Mesothelial cell of epicardium (in vitro differentiated cells): ENCODE measurements at places on chromosomes 7 and 10.
A peak's percentile ranks its signal among the peaks of the same experiment; 100 is the strongest.

- DNase-seq: no peak
- H3K27me3 ChIP-seq: peaks cover 71% of the 10 kb centered on the region
Measured at GRCh38 chr7:33906697-33907096, 1.4 kb downstream of the BMPER start.

- no peak for DNase-seq
- H3K36me3 ChIP-seq: no peaks in the 10 kb centered on the region
- H3K4me1 ChIP-seq: peaks cover 12% of the 10 kb centered on the region
Measured at GRCh38 chr7:114629762-114630161, 215.1 kb downstream of the FOXP2 start.

GRCh38 chr10:125084614-125085257 is 75.6 kb downstream of the CTBP2 start:
- H3K27me3 ChIP-seq: no peaks in the 10 kb centered on the region
- peaks cover 32% of the 10 kb centered on the region for H3K4me1 ChIP-seq
- H3K4me3 ChIP-seq: no peak overlapping the region
- DNase-seq: no peak
- H3K36me3 ChIP-seq: peaks cover 26% of the 10 kb centered on the region
- peak overlapping the region; percentile 84 for H3K27ac ChIP-seq

- peaks cover 39% of the 10 kb centered on the region for H3K4me1 ChIP-seq
- H3K27me3 ChIP-seq: peaks cover 7% of the 10 kb centered on the region
- no peak overlapping the region for H3K4me3 ChIP-seq
- peak overlapping the region; percentile 67 for H3K27ac ChIP-seq
- no peaks in the 10 kb centered on the region for H3K36me3 ChIP-seq
Measured at GRCh38 chr7:121005996-121006584, 17.6 kb downstream of the CPED1 start.

DNA sequence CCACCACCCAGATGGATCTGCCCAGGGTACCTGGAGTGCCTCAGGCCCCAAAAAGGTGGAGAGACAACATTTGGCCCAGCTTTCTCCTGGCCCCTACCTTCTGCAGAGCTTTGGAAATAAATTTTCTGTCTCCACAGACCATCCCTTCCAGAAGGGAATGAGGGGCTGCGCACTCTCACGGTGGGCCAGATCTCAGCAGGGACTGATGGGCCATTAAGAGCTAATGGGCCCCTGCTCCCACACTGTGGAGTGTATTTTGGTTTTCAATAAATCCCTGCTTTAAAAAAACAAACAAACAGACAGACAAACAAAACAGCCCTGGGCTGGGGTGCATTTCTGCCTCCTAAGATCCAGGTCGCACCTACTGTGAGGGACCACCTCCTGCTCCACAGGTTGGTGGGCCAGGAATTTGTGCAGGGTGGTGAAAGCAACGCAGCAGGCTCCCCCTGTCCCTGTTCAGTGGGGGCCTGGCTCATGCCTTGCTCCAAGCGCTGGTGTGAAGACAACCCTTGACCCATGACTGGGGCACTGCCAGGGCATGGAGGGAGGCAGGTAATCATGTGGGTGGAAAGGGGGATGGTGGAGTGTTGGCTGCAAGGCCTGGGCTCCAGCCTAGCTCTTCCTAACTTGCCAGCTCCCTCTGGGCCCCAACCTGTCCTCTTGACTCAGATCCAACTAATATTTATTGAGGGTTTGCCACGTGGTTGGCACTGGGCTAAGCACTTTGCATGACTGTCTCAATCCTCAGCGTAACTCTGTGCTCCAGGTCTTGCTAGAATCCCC is 88.5 kb downstream of the COL13A1 start:
- H3K36me3 ChIP-seq: no peaks in the 10 kb centered on the region
- no peak overlapping the region for H3K27ac ChIP-seq

- no peaks in the 10 kb centered on the region for H3K36me3 ChIP-seq
- H3K27me3 ChIP-seq: no peaks in the 10 kb centered on the region
- no peak for DNase-seq
- H3K4me3 ChIP-seq: no peak overlapping the region
- no peak overlapping the region for H3K27ac ChIP-seq
Measured at GRCh38 chr10:70295321-70295720, 11.5 kb upstream of the NPFFR1 start.

GRCh38 chr10:52573347-52573746 is 199.2 kb downstream of the MBL2 start:
- H3K27me3 ChIP-seq: peaks cover 10% of the 10 kb centered on the region
- peaks cover 18% of the 10 kb centered on the region for H3K4me1 ChIP-seq
- no peak overlapping the region for H3K4me3 ChIP-seq
- H3K36me3 ChIP-seq: no peaks in the 10 kb centered on the region

DNA sequence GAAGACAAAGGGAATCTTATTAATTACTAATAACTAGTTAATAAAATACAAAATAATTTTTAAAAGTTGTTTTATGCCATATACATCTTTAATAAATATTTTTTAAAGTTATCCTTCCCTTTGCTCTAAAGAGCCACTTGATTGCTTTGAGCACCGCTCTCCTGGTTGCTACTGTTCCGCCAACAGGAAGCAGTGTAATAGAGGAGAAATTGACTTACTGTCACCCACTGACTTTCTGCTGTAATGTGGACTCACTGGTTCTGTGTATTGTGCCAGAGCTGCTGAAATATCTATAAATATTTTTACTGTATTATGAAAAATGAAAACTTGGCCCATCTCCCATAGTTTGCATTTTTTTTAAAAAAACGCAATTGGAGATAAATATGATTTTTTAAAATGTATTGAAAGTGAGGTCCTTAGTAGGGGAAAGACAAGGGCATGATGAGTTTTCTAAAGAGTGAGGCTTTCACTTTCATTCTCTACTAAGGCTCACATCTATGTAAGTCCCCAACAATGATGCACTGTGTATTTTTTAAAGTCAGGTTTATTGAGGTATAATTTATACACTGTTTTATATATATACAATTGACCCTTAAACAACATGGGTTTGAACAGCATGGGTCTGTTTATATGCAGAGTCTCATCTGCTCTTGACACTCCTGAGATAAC is 100.5 kb downstream of the NPY start:
- H3K27me3 ChIP-seq: no peaks in the 10 kb centered on the region
- H3K4me3 ChIP-seq: no peak overlapping the region
- no peaks in the 10 kb centered on the region for H3K4me1 ChIP-seq

- no peaks in the 10 kb centered on the region for H3K27me3 ChIP-seq
- DNase-seq: no peak
- no peak overlapping the region for H3K4me3 ChIP-seq
- H3K36me3 ChIP-seq: peaks cover 11% of the 10 kb centered on the region
Measured at GRCh38 chr7:6478186-6478585, 30.4 kb upstream of the DAGLB start.

DNA sequence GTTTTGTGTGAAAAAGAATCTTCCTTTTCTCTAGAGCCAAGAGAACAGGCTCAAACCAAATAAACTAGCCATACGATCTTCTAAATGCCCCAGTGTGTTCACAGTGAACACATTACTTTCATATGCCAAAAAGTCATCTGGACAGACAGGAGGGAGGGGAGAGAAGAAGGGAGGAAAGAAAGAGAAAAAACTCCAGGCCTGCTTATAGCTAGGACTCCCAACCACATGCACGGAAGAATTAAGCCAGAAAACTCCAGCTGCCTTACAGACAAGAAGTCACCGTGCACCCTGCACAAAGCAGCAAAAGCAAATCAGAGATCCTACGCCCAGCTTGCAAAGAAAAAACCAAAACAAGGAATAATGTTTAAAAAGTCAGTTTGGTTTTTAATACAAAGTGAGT is 34.3 kb downstream of the SNX8 start:
- H3K4me3 ChIP-seq: no peak overlapping the region
- H3K27ac ChIP-seq: peak overlapping the region; percentile 92
- no peak for DNase-seq
- no peaks in the 10 kb centered on the region for H3K27me3 ChIP-seq
- H3K36me3 ChIP-seq: peaks cover 10% of the 10 kb centered on the region

- H3K27me3 ChIP-seq: no peaks in the 10 kb centered on the region
- H3K27ac ChIP-seq: no peak overlapping the region
- peaks cover 7% of the 10 kb centered on the region for H3K36me3 ChIP-seq
- H3K4me1 ChIP-seq: peaks cover 9% of the 10 kb centered on the region
Measured at GRCh38 chr7:149866139-149866778, 7.5 kb upstream of the ATP6V0E2 start.

DNA sequence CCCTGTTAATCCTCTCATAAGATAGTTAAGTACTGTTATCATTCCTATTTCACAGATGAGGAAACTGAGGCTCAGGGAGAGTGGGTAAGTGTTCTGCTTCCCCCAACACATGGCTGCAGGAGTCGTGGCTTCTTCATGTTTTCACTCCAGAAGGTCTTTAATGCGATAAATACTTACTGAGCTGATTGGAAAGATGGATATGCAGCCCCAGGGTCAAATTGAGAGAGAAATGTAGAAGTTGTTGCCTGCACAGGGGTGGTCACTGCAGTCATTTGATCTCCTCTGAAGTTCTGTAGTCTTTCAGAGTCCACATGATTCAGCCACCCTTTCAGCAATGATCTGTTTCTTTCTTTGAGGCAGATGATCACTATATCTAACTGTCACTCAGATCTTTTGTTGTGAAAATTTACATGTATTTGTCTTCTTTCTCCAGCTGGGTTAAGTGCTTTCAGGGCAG is 29.3 kb downstream of the CRCP start:
- H3K27ac ChIP-seq: no peak overlapping the region
- H3K4me3 ChIP-seq: no peak overlapping the region
- H3K36me3 ChIP-seq: peaks cover 38% of the 10 kb centered on the region
- DNase-seq: no peak

GRCh38 chr10:62728479-62728878 is 76.0 kb upstream of the ADO start:
- no peak for DNase-seq
- no peaks in the 10 kb centered on the region for H3K36me3 ChIP-seq
- H3K4me3 ChIP-seq: no peak overlapping the region
- H3K27me3 ChIP-seq: peaks cover 68% of the 10 kb centered on the region
- no peak overlapping the region for H3K27ac ChIP-seq
- H3K4me1 ChIP-seq: no peaks in the 10 kb centered on the region

DNA sequence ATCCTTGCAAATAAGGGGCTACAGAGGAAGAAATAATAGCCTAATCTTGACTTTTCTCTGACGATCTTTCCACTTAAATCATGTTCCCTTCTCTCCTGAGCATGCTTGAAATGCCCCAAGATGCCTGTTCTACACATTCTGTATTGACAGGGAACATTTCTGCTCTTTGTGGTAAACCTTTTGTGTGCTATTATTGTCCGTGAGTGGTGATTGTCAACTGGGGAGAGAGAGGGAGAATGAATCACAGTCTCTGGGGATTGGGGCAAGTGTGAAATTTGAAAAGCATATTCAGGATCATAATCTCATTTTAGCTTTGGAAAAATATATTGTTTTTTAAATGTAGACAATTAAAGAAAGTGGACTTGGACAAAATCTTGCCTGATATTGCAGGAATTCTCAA is 20.6 kb downstream of the UBTD1 start:
- DNase-seq: no peak
- no peaks in the 10 kb centered on the region for H3K36me3 ChIP-seq
- H3K27me3 ChIP-seq: no peaks in the 10 kb centered on the region
- peaks cover 4% of the 10 kb centered on the region for H3K4me1 ChIP-seq
- no peak overlapping the region for H3K4me3 ChIP-seq

DNA sequence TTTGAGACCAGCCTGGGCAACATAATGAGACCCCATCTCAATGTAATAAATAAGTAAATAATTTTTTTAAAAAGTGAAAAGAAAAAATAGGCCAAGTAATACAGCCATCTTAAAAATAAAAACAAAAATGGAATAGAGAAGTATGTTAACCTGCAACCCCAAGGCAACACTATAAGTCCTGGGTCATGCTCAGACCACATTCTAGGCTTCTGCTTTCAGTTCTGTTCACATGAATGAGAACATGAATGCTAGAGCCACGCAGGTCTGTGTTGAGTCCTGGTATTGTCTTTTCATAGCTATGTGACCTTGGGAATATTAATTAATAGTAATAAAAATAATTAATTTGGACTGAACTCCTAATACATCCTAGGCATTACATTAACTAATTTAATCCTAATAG is 284.0 kb downstream of the AUTS2 start:
- H3K36me3 ChIP-seq: no peaks in the 10 kb centered on the region
- peaks cover 49% of the 10 kb centered on the region for H3K4me1 ChIP-seq
- H3K27me3 ChIP-seq: no peaks in the 10 kb centered on the region

DNA sequence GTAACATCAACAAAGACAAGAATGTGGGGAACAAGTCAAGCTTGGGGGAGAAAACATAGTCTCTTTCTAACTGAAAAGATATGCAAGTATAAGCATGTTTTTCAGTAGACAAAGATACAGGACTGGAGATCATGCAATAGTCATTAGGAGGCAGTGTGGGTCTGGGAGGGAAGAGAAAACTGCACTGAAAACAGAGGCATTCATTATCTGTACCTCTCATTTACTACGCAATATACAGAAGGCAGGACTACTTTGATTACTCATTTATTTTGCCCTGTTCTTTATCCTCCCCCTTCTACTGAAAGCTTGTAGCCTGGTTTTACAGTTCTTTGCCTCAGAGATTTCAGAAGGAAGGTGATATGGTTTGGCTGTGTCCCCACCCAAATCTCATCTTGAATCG is 341.2 kb downstream of the CRPPA start:
- DNase-seq: no peak
- no peak overlapping the region for H3K27ac ChIP-seq
- no peak overlapping the region for H3K4me3 ChIP-seq
- H3K36me3 ChIP-seq: peaks cover 9% of the 10 kb centered on the region
- H3K4me1 ChIP-seq: peaks cover 28% of the 10 kb centered on the region

DNA sequence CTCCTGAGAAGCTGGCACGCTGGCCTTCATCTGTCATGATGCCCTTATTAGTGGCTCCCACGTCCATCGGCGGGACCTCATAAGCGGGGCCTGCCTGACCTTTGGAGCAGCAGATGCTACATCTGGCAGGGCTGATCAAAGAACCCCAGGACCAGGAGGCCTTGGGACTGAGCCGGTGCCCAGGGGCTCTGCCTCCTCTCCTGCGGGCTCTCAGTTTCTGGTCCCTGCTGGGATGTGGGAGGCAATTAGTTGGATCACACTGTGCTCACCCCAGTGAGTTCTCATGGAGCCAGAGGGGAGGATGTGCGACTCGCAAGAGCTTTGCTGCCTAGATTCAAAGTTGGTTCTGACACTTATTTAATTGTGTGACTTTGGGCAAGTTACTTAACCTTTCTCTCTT is 28.7 kb upstream of the SFRP5 start:
- H3K4me3 ChIP-seq: no peak overlapping the region
- peaks cover 61% of the 10 kb centered on the region for H3K27me3 ChIP-seq
- no peak overlapping the region for H3K27ac ChIP-seq
- no peak for DNase-seq
- no peaks in the 10 kb centered on the region for H3K36me3 ChIP-seq

GRCh38 chr7:67364441-67365017 is 367.9 kb downstream of the TYW1 start:
- no peak overlapping the region for H3K27ac ChIP-seq
- no peaks in the 10 kb centered on the region for H3K36me3 ChIP-seq
- H3K27me3 ChIP-seq: peaks cover 6% of the 10 kb centered on the region
- H3K4me1 ChIP-seq: peaks cover 7% of the 10 kb centered on the region
- no peak overlapping the region for H3K4me3 ChIP-seq
